Spleen (tissue), 13 donors: ENCODE measurements at places on chromosomes 2 and 18. TPM values are rescaled to one million over a fixed set of nuclear protein-coding genes. Genes with fewer than 3 reads are reported as not detected.

DNA sequence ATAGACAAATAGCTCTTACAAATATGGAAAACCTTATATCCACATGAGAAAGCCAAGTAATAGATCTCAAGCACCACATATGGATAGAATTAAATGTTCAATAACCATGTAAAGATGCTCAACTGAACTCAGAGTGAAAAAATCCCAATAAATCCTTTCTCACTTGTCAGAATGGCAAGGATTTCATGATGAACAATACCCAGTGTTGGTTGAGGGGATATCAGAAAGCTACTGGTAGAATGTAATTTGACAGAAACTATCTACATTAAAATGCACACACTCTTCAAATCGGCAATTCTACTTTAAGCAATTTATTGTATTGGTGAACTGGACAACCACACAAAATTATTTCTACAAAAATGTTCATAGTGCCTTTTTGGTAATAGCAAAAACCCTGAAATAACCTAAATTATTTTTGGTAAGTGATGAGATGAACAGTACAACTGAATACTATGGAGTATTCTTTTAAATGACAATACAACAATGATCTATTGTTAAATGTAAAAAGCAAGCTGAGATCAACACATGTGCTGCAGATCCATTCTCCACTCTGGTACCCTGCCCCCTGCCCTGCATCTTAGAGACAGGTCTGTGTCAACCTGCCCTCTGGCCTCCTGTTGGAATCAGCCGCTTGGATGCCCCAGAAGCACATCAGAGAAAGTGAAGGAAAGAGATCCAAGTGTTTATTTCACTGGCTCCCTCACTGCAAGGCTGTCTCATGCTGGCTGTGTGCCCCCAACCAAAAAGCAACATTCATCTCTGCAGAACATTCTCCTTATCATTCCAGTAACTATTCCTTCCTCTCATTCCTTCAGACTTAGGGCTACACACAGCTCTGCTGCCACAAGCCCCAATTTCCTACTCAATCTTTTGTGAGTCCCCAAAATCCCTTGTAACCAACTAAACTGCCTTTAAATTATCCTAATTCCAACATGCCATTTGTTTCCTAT, 442.5 kb downstream of the LRATD1 start:
- no peak for DNase-seq

GRCh38 chr2:144489315-144489916, 30.5 kb downstream of the ZEB2 start:
- no peak for DNase-seq

GRCh38 chr2:65213035-65213434, 14.6 kb upstream of the ACTR2 start:
- DNase-seq: no peak

GRCh38 chr2:47354848-47355204, 48.1 kb upstream of the MSH2 start:
- DNase-seq: no peak

DNA sequence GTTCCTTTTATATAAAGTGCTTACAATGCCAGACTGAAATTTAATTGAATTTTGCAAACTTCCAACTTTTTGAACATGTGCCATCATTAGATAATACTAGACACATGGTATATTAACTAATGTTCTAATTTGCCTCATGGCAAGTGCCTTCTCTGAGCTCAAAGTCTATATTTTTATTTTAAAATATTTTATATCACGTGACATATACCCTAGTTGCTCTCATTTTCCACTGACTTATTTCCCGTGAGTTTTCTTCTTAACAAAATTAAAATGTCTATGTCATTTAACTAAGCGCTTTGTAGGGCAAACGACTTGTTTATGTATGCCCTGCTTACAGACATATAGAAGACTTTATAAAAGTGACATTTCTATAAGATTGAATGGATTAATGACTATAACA, 509.6 kb upstream of the SYT4 start:
- DNase-seq: no peak

- DNase-seq: no peak
Measured at GRCh38 chr18:70322928-70323327, 34.1 kb downstream of the SOCS6 start.

POTEC gene
- not detected for total RNA-seq

DNA sequence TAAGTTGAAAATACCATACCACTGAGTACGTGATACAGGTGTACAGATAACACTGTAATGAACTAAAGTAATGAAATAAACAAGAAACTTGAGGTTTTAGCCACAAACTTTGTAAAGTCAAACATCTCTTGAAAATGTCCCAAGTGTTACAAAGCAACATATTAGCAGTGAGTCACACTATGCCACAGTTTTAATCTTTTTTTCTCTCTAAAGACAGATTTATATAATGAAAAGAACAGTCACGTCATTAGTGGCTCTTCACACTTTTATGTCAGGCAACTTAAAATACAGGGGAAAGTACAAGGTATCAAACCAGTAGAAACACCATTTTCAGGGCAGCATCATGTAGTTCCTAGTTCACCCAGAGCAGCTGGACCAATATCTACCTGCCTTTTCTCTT, 42.1 kb downstream of the RAPH1 start:
- DNase-seq: no peak

GRCh38 chr18:24019641-24020331, 5.2 kb downstream of the TTC39C start:
- no peak for DNase-seq

DNA sequence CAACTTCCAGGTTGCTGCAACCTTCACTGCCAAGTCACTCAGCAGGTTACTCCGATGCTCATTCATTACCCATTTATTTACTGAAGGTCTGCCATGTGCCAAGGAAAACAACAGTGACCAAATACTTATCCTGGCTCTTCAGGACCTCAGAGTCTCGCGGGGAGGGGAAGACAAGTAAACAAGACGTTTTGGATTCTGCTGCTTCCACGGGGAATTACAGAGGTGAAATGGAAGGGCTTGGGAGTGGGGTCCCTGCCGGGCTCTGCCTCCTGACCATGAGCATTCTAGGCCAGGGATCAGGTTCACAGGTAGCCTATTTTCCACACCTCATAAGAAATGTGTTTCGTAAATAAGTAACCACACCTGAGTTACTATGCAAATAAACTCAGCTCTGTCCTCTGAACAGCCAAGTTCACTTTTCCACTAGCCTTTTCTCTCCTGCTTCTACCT, 68.1 kb downstream of the CLHC1 start:
- no peak for DNase-seq

GRCh38 chr2:18976168-18976961, 382.1 kb downstream of the OSR1 start:
- DNase-seq: no peak

FZD7 gene
- total RNA-seq: 3.9 TPM

GRCh38 chr18:49733321-49733720, 80.0 kb downstream of the ACAA2 start:
- no peak for DNase-seq

MAL gene
- total RNA-seq: 15.2 TPM

GRCh38 chr2:59887366-59887765, 666.1 kb downstream of the BCL11A start:
- DNase-seq: no peak

DNA sequence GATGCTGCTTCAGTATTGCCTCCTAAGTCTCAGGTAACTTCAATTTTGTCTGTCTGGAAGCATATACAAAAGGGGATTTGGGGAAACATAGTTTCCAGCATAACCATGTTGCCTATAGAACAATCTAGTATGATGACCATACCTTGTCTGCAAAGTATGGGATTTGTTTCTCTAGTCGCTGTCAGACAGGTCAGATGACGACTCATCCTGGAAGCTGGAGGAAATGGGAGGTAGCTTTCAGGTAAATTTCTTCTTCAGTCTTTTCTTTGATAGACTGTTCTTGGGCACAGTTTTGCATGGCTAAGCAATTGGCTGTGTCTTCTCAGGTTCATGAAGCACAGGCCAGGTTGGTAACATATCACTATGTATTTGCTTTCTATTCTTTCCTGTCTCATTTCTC, 2.8 kb upstream of the OSBPL6 start:
- no peak for DNase-seq

LINC00305 gene
- total RNA-seq: not detected

DNA sequence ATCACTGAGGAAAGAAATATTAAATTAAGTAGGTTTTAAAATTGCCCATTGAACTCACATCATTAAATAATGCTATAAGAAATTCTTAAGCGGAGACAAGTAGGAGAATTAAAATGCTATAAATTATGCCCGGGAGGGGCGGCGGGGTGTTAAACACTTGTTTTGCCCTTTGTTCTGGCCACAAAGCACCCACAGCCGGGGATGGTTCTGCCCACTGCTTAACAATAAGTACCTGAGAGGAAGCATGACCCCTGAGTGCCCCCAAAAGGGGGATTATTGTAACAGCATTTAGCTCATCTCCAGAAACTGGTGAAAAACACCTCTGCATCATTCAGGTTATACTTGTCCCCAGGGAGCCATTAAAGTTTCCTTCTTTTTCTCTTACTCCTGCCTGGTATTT, 332.7 kb upstream of the POU3F3 start:
- no peak for DNase-seq

AMER3 gene
- total RNA-seq: not detected

- no peak for DNase-seq
Measured at GRCh38 chr2:95700519-95700918, 108.7 kb downstream of the TRIM43 start.
